ENCODE measurements at places on chromosomes 1 and 21.
A peak's percentile ranks its signal among the peaks of the same experiment; 100 is the strongest.

- DNase-seq: no peak
Observed at GRCh38 chr21:42545317-42545716, 31.7 kb downstream of the SLC37A1 start.

DNA sequence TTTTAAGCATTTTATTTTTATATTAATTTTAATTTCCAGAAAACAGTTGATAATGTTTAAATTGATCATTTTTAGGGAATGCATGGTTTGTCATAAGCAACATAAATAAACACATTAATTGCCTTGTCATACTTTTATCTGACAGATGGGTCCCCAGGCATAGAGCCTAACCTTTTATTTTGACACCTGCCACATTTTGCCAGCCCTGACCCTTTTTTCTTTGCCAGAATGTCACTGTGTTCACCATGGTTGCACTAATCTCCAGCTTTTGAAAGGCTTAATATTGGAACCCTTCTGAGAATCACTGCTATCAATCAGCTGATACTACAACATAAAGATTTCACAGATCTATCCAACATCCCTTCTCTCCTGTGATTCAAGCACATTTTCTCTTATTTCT, 56.0 kb upstream of the DPYD start:
- DNase-seq: no peak

DNA sequence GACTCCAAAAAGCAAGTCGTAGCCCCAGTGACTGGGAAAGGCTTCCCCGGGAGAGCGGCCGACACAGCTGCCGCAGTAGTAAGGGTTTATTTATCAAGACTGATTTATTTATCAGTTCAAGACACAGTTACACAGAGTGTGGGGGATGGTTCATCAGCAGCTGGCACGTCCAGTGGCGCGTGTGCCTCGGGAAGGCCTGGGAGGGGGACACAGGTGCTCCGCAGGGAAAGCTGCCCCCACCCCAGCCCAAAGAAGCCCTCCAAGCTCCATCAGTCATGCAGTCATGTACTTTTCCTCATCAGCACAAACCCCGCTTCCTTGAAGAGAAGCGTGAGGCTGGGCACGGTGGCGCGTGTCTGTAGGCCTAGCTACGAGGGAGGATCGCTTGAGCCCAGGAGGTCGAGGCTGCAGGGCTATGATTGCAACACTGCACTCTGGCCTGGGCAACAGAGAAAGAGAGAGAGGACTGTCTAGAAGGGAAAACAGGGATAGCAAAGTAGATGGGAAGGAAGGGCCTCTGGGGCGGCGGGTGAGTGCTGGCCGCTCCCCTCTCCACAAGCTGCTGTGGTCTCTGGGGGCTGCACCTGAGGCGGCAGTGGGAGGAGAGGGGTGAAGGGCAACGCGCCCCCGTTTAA, 53.2 kb downstream of the PRKCZ start:
- DNase-seq: no peak

- peak; percentile 96 for DNase-seq
Observed at GRCh38 chr21:38376235-38376634, 119.4 kb downstream of the KCNJ15 start.

- no peak for DNase-seq
Observed at GRCh38 chr1:51093581-51093980, 8.4 kb upstream of the C1orf185 start.

- no peak for DNase-seq
Observed at GRCh38 chr1:20495661-20496060, 9.7 kb upstream of the CAMK2N1 start.

- DNase-seq: no peak
Observed at GRCh38 chr1:75861831-75862230, 65.1 kb downstream of the MSH4 start.

- no peak for DNase-seq
Observed at GRCh38 chr1:60133848-60134247, 60.3 kb upstream of the C1orf87 start.

DNA sequence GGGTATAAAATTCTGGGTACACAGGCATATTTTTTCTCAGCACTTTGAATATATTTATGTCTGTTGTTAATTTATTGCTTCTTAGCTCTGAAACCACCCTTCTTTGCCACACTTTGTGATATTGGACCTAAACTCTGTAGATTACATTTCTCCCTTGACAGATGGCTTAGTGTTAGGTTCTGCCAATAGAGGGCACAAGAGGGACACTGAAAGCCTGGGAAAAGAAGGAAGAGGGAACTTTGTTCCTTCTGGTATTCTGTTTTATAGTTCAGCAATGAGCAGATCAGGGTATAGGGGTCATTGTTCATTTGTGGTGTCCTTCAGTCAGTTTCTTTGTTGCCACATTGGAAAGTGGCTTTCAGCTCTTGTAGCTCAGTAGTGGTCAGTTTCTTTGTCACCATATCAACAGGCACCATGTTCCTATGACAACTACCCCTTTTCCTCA, 423.5 kb upstream of the PROX1 start:
- no peak for DNase-seq

- DNase-seq: no peak
Observed at GRCh38 chr1:77230051-77230450, 10.8 kb upstream of the PIGK start.

DNA sequence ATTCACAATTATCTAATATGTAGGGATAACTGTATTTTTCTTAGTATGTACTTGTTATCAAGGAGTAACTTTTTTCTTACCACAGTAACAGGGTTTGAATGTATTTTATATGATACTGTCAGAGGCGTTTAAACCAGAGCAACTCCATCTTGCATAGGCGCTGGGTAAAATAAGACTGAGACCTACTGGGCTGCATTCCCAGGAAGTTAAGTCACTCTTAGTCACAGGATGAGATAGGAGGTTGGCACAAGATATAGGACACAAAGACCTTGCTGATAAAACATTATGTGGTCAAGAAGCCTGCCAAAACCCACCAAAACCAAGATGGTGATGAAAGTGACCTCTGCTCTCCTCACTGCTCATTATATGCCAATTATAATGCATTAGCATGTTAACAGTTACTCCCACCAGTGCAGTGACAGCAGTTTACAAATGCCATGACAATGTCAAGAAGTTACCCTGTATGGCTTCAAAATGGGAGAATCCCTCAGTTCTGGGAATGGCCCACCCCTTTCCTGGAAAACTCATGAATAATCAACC, 64.8 kb downstream of the RPE65 start:
- DNase-seq: no peak

- no peak for DNase-seq
Observed at GRCh38 chr1:79530055-79530454, 523.5 kb upstream of the ADGRL4 start.

- DNase-seq: no peak
Observed at GRCh38 chr1:184935920-184936798, 38.1 kb downstream of the NIBAN1 start.

DNA sequence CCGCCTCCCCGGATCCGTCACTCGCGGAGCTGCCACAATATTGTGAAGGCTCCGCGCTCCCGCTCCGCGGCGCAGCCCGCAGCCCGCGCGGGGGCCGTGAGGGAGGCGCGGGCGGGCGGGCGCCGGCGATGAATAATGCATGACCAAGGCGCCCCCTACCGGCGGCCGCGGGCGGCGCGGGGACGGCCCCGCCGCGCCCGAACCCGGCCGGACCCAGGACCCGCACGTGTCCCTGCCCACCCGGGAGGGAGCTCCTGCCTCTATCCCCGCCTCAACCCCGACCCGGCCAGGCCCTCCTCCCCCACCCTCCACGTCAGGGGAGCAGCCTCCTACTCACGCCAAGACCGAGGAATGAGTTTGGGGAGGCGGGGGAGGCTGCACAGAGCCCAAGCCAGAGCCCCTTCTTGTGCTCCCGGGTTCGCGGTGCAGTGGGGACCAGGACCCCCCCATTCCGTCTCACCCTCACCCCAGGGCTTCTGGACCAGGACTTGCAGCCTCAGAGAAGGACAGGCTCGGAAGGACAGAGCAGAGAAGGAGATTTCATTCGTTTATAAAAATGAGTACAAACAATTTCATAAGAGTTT, 70.8 kb upstream of the CASZ1 start:
- peak; percentile 22 for DNase-seq

DNA sequence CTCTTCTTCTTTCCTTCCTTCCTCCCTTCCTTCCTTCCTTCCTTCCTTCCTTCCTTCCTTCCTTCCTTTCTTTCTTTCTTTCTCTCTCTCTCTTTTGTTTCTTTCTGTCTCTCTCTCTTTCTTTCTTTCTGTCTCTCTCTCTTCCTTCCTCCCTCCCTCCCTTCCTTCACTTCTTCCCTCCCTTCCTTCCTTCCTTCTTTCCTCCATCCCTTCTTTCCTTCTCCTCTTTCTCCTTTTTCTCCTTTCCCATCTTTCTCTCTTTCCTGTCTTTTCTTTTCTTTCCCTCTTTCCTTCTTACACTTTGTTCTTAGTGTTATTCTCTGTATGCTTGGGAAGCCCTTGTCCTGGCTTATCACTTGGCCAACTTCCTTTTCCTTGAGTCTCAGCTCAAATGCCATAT, 72.5 kb upstream of the MPC2 start:
- no peak for DNase-seq

DNA sequence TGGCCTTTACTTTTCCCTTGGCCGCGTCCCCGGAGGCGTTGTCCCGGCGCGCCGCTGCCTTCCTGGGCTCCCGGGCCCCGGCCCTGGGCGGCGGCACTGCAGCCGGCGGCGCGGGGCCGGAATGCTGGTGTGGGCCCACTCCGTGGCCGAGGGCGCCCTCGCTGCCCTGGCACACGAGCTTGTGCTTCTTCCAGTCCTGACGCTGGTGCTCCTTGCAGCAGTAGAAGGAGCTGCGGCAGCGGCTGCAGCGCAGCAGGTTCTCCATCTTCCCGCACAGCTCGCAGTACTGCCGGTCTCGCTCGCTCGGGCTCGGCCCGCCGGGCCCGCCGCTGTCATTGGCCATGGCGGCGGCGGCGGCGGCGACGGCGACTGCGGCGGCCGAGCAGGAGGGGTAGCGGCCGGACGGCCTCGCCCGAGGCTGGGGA, 529 bp downstream of the EGLN1 start:
- DNase-seq: no peak

- DNase-seq: no peak
Observed at GRCh38 chr1:230594214-230594773, 48.0 kb upstream of the COG2 start.

- DNase-seq: peak; percentile 41
Observed at GRCh38 chr1:162151900-162152829, 82.7 kb downstream of the NOS1AP start.

DNA sequence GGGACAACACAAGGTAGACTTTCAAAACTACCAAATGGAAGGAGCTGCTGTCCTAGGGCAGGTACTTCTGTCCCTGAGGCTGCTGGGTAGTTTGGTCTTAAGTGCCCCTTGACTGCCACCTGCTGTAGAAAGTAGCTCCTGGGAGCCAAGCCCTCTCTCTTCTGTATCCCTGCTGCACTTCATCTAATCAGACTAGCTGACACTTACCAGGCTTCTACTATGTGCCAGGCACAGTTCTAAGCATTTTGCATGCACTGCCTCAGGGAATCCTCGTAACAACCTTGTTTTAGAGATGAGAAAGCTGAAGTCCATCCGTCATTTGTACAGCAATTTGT, 15.9 kb upstream of the SRSF4 start:
- no peak for DNase-seq

Data from CMK (cell line).